T-helper 17 cell (primary cell): ENCODE measurements at places on chromosomes 7 and 10.

GRCh38 chr10:30821994-30822692 lies 192.6 kb upstream of the LYZL2 start:
- no peak overlapping the region for H3K4me3 ChIP-seq
- peaks cover 7% of the 10 kb centered on the region for H3K27me3 ChIP-seq
- no peaks in the 10 kb centered on the region for H3K36me3 ChIP-seq
- peaks cover 3% of the 10 kb centered on the region for H3K4me1 ChIP-seq

DNA sequence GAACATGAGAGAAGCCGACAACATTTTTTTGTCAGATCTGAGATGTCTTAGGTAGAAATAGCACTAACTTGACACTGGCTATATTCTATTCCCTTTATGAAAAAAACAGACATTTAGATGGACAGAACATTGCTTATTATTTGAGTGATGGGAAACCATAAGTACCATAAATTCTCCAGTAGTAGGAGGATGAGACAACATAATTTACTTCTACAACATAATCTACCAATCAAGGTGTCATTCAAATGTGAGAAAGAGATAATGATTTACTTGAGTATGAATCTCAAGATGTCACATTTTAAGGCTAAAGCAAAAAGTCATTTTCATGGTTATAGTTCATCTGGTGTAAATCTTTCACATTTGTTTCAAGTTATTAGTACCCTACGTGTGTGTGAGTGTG lies 110.8 kb downstream of the CALCR start:
- H3K27me3 ChIP-seq = peaks cover 8% of the 10 kb centered on the region
- no peak overlapping the region for H3K4me3 ChIP-seq
- H3K27ac ChIP-seq = no peak overlapping the region
- DNase-seq = no peak
- H3K4me1 ChIP-seq = no peaks in the 10 kb centered on the region

DNA sequence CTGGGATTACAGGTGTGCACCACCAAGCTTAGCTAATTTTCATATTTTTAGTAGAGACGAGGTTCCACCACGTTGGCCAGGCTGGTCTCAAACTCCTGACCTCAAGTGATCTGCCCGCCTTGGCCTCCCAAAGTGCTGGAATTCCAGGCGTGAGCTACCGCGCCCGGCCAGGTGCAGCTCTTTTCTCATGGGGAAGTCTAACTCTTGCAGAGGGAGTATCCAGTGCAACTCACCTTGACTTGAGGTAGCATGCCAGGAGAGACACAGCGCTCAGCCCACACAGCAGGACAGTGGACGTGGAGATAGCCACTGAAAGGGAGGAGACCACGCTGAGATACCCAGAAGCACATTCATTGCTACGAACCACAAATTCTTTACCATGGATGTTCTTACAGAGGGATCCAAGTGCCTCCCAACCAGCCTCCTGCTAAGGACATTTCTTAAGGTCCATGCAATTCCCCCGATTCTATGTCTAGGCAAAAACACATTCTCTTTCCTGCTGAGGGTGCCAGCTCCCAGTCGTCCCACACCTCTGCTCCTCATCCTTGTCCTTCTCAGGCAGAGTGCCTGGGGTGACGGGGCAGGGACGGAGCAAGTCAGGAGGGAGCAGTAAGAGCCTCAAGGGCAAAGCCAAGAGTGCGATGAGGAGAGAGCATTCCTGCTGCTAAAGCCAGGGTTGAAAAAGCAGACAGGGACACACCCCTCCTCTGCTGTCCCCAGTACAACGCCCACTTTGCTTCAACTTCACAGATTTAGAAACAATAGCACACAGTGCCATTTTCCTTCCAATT lies 21.0 kb downstream of the IL15RA start:
- H3K27me3 ChIP-seq = no peaks in the 10 kb centered on the region
- peak overlapping the region; percentile 9 for H3K27ac ChIP-seq
- no peaks in the 10 kb centered on the region for H3K4me1 ChIP-seq
- no peak overlapping the region for H3K4me3 ChIP-seq

DNA sequence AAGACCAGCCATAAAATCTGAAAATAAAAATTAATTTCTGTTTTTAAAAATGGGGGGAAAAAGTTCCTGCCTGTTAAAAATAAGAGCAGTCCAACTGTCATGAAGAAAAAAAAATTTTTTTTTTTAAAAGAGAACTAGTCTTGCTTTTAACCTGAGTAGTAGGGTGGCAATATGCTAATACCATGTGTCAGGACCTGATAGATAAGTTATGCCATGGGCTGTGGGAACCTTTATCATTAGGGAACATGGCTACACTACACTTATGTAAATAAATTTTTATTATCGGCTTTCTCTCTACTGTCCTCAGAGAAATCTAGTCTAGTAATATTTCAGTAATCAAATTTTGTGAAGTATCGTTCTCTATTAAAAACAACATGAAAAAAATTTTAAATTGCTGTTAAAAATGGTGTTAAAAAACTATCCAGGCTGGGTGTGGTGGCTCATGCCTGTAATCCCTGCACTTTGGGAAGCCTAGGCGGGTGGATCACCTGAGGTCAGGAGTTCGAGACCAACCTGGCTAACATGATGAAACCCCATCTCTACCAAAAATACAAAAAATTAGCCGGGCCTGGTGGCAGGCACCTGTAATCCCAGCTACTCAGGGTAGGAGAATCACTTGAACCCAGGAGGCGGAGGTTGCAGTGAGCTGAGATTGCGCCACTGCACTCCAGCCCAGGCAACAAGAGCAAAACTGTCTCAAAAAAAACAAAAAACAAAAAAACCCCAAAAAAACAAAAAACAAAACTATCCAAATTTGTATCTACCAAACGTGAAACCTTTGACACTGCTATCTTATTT lies 20.7 kb downstream of the NT5C3A start:
- H3K36me3 ChIP-seq = peaks cover 2% of the 10 kb centered on the region
- H3K27me3 ChIP-seq = no peaks in the 10 kb centered on the region
- peaks cover 36% of the 10 kb centered on the region for H3K4me1 ChIP-seq
- no peak for DNase-seq
- H3K4me3 ChIP-seq = no peak overlapping the region

DNA sequence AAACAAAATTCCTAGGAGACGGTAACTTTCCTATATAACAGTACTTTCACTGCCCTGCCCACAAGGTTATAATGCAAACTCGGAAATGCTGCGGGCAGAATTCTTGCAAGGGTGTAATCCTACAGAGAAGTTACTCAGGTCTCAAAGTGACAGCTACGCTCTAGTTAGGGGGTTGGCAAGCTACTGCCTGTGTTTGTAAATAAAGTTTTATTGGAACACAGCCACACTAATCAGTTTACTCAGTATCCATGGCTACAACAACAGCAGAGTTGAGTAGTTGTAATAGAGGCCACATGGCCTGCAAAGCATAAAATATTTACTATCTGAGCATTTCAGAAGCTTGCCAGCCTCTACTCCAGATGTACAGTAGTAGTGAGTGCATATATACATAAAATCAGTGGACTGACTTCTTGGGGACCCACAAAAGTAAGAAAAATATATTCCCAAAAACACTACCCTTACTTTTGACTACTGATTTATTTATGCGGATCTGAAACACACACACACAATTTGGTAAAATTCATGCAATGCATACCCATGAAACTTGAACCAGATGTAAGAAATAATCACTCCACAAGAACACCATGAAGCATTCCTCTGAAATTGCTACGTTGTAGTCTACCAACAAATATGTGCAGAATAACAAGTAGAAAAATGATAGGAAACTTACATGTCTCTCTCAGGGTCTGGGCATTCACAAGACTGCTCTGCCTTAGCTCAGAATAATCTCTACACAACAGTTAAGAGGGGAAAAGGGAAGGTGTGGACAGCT lies 53.0 kb downstream of the SMURF1 start:
- H3K4me1 ChIP-seq = peaks cover 19% of the 10 kb centered on the region
- no peaks in the 10 kb centered on the region for H3K27me3 ChIP-seq
- no peak for DNase-seq
- no peak overlapping the region for H3K4me3 ChIP-seq
- H3K27ac ChIP-seq = no peak overlapping the region

DNA sequence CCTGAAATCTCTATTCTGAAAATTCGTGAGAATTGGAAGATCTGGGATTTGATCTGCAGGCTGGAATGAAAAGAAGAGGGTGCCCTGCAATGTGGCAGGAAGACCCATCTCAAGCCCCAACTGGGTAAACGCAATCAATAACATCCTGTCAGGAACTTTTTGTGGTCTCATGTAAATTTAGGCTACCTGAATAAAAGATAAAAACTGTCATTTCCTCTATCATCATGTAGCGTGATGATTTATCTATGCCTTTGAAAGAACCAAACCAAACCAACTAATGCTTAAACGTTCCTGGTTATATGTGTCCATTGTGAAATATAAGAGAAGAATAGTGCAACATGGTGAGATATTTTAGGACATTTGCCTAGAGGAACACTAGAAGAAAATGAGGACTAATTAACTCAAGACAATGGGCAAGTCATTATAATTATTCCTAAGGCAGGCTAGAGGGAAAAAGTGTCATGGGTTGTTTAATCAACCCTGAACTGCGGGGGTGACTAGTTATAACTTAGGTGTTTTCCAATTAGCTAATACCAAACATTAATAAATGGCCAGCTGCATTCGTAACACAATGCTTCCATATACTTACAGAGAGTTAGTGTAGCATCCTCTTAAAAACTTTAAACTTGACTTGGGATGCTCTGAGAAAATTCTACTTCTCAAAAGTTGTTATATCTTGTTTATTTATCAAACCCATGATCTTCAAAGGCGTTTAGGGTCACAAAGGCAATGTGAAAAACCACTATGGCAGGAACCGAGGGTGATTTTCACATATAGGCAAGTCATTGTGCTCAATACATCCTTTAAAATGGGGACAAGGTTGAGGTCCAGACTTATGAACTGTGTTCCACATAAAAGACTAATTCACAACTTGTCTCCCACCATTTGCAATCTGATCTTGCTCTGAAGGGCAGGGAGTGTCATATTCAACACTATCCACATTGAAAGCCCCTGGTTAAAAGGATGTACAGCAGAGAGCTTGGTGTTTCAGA lies 48.6 kb upstream of the ADO start:
- peak overlapping the region; percentile 10 for H3K4me3 ChIP-seq
- H3K36me3 ChIP-seq = no peaks in the 10 kb centered on the region
- no peaks in the 10 kb centered on the region for H3K27me3 ChIP-seq
- peaks cover 23% of the 10 kb centered on the region for H3K4me1 ChIP-seq

DNA sequence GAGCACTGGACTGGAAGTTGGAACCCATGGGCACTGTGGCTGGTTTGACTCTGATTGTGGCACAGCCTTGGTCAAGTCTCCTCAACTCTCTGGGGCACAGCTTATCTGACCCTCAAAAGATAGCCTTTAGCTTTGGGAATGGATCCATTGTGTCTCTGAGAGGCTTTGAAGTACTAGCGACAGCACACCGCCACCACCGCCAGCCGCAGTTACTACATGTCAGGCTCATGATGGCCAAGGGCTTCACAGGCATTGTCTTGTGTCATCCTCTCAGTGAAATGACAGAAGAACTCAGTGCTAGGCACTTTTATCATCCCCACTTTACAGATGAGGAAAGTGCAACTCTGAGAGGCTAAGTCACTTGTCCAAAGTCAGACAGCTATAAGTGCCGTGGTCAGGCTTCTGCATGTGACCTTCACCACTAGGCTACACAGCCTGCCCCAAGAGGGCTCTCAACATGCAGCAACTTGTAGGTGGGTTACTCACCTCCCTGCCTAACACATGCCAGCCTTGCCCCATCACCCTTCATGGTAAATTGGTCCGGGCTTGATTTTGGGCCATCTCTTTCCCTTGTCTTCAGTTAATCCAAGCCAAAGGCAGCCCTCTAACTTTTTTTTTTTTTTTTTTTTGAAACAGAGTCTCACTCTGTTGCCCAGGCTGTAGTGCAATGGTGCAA lies 44.1 kb downstream of the C10orf105 start:
- no peak overlapping the region for H3K4me3 ChIP-seq
- peaks cover 16% of the 10 kb centered on the region for H3K27me3 ChIP-seq
- DNase-seq = no peak
- no peak overlapping the region for H3K27ac ChIP-seq

DNA sequence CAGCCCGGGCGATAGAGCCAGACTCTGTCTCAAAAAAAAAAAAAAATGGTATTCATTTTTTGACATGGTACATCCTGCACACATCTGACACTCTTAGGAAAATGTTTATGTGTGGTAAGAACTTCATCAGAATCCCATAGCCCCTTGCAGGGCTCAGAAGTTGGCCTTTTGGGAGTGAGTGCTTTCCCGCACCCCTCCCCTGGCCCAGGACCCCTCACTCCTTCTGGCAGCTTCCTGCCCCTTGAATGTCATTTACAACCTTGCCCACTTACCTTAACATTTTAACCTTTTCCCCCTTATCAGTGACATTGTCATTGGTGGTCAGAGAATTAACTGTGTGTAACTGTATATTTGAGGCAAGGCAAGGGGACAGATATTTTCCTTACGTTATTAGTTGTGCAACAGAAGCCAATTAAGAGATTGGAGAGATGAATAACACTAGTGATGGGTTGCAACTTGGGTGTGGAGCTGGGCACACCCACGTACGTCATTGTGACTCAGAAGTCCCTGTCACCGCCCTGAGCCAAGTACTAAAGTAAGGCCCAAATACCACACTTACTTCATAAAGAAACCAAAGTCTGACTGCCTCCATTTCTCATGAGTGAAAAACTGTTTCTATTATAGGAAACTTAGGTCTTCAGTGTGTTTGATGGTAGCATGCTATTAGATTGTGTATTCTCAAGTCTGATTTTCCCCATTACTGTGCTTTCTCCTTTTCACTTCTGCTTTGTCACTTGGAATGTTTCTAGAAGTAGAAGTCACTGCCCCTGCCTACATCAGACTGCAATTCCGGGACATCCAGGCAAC lies 31.6 kb downstream of the OGDH start:
- peak overlapping the region; percentile 73 for H3K4me3 ChIP-seq
- H3K27ac ChIP-seq = peak overlapping the region; percentile 92
- peaks cover 6% of the 10 kb centered on the region for H3K36me3 ChIP-seq
- H3K4me1 ChIP-seq = peaks cover 65% of the 10 kb centered on the region

GRCh38 chr7:142868188-142868985 lies 13.5 kb downstream of the EPHB6 start:
- H3K4me1 ChIP-seq = peaks cover 8% of the 10 kb centered on the region
- no peak overlapping the region for H3K27ac ChIP-seq
- H3K4me3 ChIP-seq = no peak overlapping the region
- DNase-seq = no peak
- no peaks in the 10 kb centered on the region for H3K27me3 ChIP-seq

GRCh38 chr10:100612601-100613595 lies 77.2 kb downstream of the HIF1AN start:
- no peak overlapping the region for H3K4me3 ChIP-seq
- peaks cover 80% of the 10 kb centered on the region for H3K27me3 ChIP-seq
- peaks cover 2% of the 10 kb centered on the region for H3K36me3 ChIP-seq
- no peak for DNase-seq
- peaks cover 2% of the 10 kb centered on the region for H3K4me1 ChIP-seq

GRCh38 chr10:17113346-17113745 lies 16.3 kb downstream of the CUBN start:
- no peak overlapping the region for H3K4me3 ChIP-seq
- no peak for DNase-seq
- H3K27me3 ChIP-seq = no peaks in the 10 kb centered on the region
- H3K36me3 ChIP-seq = peaks cover 5% of the 10 kb centered on the region
- H3K4me1 ChIP-seq = peaks cover 4% of the 10 kb centered on the region
